ENCODE measurements at places on chromosomes 11 and 22. TPM values are rescaled to one million over a fixed set of nuclear protein-coding genes. Genes with fewer than 3 reads are reported as not detected.

DNA sequence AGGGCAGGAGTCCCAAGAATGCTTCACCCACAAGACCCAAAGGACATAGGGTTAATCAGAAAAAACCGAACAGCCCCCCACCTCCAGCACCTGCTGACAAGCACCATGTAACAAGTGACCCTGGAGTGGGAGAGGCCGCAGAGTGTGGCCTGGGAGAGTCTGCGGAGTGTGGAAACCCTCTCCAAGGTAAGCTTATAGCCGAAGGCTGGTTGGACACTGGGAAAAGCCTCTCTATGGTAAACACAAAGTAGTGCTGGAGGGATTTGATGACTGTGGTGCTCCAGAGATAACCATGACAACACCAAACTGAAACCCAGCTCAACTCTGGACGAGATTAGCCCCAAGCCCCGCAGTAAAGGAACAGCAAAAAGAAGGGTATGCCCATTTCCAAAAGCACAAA lies 19.2 kb downstream of the ASCL2 start:
- DNase-seq = no peak

TEX54 gene
- total RNA-seq = not detected

GRCh38 chr11:5238486-5238885 lies 4.2 kb upstream of the HBD start:
- DNase-seq = no peak

NTM gene
- 1.9 TPM for total RNA-seq

DNA sequence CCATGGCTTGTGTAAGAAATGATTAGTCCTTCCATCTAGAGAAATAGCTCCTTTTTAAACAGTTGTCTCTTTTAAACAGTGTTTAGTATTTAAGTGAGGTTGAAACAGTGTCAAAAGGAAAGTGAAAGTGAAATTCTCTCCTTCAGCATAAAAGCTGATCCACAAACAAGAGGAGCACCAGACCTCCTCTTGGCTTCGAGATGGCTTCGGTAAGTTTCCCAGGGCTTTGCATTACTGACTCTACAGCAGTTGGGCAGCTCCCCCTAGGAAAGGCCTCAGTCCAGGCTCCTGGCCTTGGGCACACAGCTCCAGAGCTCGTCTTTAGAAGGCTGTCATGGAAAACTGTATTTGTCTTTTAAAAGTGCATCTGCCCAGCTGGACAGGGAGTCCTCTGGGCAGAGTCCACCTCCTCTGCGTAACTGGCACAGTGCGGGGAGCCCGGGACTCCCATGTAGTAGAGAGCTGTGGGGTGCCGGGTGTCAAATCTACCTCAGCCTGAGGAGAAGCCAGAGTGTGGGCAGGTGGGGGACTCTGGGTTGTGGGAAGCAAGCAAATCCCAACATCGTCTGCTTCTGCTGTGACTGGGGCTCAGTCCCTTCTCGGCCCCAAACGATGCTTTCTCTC lies at the start of gene PLAAT4:
Gene PLAAT4 (plus strand): TSS at position 140 of the 624 bp plus-strand sequence. CDS start 61 bp downstream, at position 201.
- DNase-seq = peak; percentile 71

ABCC8 gene
- total RNA-seq = 2.5 TPM

- no peak for DNase-seq
Observed at GRCh38 chr11:27118949-27119348, 78.3 kb downstream of the BBOX1 start.

- no peak for DNase-seq
Observed at GRCh38 chr11:27274854-27275395, 88.1 kb downstream of the CCDC34 start.

GRCh38 chr11:96267496-96268032 lies 75.4 kb downstream of the MAML2 start:
- DNase-seq = no peak

DNA sequence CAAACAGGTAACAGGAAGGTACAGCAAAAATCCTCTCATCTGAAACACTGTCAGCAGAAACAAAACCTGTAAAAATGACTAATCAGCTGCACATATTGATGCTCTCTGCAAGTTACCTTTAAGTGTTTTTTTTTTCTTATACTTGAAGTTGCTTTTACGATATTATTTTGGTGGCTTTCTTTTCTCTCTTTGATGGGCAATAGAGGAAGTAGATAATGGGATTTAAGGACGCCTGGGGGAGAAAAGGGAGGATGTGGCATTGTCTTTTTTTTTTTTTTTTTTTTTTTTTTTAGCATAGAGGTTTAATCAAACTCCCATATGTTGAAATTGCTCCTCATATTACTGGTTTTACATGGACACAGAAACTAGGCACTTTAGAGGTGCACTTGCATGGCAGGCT lies 11.4 kb upstream of the ADSL start:
- no peak for DNase-seq

DNA sequence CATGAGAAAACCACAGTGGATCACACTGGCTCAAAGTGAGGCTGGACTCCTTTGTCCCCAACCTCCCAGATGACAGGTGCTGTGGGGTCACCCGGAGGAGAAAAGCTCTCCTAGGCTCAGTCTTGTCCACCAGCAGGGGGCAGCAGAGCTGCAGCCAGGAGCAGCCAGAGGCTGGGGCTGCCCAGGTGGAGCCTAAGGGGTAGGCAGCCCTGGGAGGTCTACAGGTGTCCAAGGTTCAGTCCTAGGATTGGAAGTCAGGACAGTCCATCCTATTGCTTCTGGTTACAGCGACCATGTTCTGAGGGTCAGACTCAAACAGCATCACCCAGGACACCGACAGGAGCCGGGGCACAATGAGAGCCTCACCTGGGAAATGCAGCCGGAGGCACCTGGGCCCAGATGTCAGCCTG lies 77.6 kb upstream of the IGLL5 start:
- no peak for DNase-seq

ACTN3 gene
- total RNA-seq = 3.0 TPM

PHOX2A gene
- total RNA-seq = not detected

DNA sequence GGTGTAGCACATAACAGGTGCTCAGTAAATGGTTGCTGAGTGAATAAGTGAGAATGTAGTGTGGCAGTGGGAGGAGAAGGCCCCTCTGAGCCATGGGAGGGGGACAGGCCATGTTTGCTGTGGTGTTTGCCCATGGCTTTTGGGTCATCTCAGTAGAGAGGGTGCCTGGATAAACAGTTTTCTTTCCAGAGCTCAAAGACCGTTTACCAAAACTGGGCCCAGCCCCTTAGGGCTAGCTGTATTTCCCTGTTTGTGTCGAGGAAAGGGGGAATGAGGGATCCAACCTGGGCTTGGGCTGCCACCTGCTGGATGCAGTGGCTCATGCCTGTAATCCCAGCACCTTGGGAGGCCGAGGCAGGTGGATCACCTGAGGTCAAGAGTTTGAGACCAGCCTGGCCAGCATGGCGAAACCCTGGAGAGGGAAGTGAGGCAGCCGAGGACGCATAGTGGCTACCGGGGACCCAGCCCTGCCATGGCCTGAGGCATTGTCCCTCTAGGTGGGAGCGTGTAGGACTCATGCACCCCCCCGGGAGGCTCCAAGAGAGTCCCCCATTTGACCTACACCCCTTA lies 8.7 kb upstream of the LTO1 start:
- DNase-seq = no peak

- no peak for DNase-seq
Observed at GRCh38 chr11:73283276-73284000, 11.3 kb downstream of the P2RY6 start.

- no peak for DNase-seq
Observed at GRCh38 chr11:128970598-128971190, 28.0 kb upstream of the TP53AIP1 start.

GRCh38 chr11:70471254-70471653 lies 72.9 kb downstream of the CTTN start:
- DNase-seq = peak; percentile 51

DNA sequence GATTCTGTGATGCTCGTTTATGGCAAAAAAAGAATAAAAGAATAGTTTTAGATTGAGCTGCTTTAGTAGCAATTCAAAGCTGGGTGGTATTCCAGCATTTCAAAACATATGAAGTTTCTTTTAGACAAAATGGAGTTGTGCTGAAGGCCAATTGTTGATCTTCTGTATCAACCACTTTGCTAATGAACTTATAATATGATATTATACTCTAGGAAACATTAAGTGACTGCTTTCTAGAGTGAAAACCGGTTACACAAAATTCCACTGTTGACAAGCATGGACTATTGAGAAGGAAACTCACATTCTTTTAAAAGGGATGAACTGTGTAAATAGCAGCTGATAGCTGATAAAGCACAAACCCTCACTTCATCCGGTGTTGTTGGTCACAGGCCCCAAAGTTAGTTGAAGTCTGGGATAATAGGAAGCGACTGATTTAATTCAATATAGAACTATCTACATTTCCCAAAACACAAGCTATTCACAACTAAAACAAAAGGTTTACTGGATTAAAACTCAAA lies 255.1 kb downstream of the CADM1 start:
- DNase-seq = no peak

- no peak for DNase-seq
Observed at GRCh38 chr22:33865248-33865647, 55.0 kb downstream of the LARGE1 start.

DNA sequence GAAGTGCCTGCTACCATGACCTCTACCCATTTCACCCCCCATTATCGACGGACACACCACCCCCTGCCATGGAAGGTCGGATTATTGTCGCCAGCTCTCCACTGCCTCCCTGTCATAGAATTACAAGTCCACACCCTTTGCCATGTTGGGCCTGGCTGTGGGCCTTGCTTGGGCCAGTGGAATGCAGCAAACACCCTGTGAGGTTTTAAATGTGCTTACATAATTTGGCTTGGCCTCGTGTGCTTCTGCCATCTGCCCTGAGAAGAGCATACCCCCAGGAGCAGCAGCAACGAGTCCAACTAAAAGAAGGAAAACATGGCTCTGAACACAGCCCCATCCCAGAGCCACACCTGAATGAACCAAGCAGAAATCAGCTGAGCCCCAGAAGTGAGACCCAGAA lies 94.1 kb upstream of the PRDM11 start:
- DNase-seq = no peak

ANO5 gene
- 3.6 TPM for total RNA-seq

- no peak for DNase-seq
Observed at GRCh38 chr22:20176421-20177085, 25.7 kb upstream of the CCDC188 start.

- DNase-seq = peak; percentile 56
Observed at GRCh38 chr22:49323751-49324415, 503.8 kb downstream of the BRD1 start.

GRCh38 chr11:127345819-127346459 lies 345.4 kb upstream of the KIRREL3 start:
- DNase-seq = no peak

GRCh38 chr22:31962387-31963125 lies 18.2 kb downstream of the YWHAH start:
- DNase-seq = no peak

GRCh38 chr11:69183613-69184012 lies 27.9 kb downstream of the SMIM38 start:
- DNase-seq = peak; percentile 20

DNA sequence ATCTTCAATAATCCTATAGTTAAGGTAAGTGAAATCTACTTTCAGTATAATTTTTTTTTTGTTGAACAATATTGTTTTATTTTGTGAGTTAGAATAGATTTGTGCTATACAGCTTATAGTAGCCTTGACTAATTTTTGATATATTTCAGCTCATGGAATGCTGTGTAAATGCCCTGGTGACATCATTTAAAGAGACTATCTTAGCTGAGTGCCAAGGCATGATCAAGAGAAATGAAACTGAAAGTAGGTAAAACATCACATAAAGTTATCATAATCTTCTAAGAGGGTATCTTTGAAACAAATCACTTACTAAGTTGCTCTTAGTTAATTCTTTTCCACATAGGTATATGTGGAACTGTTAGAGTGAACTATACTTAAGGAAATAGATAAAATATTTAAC lies 51.4 kb upstream of the ACAT1 start:
- no peak for DNase-seq

GRCh38 chr11:43694477-43694876 lies 13.9 kb downstream of the HSD17B12 start:
- no peak for DNase-seq

DNA sequence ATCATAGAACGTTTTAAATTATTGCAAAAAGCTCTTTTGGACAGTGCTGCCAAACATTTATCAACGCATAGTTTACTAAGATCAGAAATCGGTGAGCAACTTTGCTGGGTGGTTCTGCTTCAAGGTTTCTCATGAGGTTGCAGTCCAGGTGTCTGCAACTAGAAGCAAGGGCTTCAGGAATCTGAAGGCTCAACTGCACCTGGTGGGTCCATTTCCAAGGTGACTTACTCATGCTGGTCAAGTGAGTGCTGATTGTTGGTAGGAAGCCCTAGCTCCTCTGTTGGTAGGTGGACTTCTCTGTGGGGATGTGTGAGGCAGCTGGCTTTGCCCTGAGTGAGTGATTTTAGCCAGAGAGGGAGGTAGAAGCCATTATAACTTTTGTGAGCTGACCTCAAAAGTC lies 22.5 kb downstream of the ARHGEF12 start:
- DNase-seq = no peak

GRCh38 chr22:39432361-39432811 lies 24.4 kb upstream of the MGAT3 start:
- DNase-seq = peak; percentile 63

SUN2 gene
- total RNA-seq = 275 TPM

DNA sequence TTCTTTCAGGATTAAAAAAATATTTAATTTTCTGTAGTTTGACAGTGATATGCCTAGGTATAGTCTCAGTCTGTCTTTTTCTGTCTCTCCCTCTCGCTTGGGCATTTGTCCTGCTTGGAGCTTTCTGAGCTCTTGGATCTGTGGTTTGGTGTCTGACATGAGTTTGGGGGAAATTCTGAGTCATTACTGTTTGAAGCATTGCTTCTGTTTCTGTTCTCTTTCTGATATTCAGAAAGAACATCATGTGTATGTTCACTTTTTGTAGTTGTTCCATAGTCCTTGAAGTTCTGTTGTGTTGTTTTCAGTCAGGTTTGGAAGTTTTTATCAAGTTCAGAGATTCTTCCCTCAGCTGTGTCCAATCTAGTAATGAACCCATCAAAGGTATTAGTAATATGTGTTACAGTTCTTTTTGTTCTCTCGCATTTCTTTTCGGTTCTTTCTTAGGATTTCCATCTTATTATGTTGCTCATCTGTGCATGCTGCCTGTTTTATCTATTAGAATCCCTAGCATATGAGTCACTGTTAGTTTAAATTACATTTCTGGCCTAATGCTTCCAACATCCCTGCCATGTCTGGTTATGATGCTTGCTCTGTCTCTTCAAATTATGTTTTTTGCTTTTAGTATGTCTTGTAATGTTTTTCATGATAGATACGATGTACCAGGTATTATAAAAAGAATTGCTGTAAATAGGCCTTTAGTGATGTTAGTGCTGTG lies 48.4 kb downstream of the DDX10 start:
- no peak for DNase-seq

All from aorta (tissue), 5 donors.